EH (cell line): ENCODE measurements at places on chromosomes 2 and 18.
A peak's percentile ranks its signal among the peaks of the same experiment; 100 is the strongest.

- peak; percentile 5 for DNase-seq
Observed at GRCh38 chr2:69831354-69831905, 2.0 kb downstream of the GMCL1 start.

GRCh38 chr2:239955989-239956817 lies 68.9 kb downstream of the NDUFA10 start:
- no peak for DNase-seq

GRCh38 chr2:239694487-239694886 lies 293.7 kb upstream of the HDAC4 start:
- DNase-seq = no peak

- no peak for DNase-seq
Observed at GRCh38 chr18:54528942-54529376, 62.1 kb upstream of the DYNAP start.

DNA sequence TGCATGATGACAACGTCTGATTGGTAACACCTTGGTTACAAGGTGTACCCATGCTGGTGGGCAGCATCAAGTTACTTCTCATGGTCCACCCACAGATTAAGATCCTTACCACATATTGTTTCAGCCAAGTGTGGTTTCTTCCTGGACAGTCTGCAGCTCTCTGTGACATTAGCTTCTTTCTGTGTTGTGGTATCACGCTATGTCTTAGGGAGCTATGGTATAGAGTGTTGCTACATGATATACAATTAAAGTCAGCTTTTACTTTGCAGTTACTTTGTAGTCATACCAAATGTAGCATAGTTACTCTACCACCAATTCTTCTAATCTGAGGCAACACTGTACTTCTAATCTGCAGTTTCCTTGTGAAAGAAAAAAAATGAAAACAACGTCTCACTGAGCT lies 48.8 kb downstream of the ZCCHC2 start:
- no peak for DNase-seq

DNA sequence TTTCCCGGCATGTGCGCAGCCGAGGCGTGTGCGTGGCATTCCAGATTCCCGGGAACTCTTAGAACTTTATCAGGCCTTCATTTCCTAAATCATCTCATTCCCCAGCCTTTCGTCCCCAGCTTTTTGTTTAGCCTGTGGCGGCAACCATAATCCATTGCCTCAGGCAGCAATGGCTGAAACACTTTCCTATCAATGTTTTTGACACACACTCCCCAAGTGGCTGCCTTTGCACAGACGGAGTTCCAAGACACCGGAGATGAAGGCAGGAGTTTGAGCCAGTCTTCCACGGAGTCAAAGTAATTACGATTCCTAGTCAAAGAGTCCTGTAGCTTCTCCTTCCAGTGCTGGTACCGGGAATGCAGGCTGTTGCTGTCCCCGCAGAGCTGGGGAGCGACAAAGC lies 64.8 kb downstream of the KCNG2 start:
- DNase-seq = no peak

DNA sequence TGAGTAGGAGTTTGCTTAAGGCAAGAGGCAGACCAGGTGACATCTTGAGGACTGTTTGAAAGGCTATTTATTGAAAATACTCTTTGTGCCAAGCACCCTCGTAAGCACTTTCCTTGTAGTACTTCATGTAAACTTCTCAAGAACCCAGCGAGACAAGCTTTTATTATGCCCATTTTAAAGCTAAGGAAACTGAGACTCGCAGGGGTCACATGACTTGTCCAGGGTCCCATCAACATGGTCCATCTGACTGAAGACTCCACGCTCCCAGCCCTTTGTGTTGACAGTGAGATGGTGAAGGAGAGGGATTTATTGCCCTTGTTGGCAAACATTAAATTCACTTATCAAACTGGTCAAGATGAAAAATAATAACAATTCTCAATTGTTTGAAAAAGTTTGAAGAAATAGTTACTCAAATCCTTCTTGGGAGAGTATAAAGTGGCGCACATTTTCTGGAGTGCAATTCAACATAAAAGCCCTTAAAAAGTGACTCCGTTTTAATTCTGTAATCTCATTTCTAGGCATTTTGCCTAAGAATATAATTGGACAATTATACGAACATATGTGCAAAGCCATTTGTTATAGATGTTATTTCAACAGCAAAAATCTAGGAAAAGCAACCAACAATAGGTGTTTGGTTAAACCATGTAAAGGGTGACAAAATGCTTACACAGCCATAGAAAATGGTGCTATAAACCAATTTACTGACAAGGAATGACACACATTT lies 270.5 kb upstream of the NCKAP5 start:
- no peak for DNase-seq

DNA sequence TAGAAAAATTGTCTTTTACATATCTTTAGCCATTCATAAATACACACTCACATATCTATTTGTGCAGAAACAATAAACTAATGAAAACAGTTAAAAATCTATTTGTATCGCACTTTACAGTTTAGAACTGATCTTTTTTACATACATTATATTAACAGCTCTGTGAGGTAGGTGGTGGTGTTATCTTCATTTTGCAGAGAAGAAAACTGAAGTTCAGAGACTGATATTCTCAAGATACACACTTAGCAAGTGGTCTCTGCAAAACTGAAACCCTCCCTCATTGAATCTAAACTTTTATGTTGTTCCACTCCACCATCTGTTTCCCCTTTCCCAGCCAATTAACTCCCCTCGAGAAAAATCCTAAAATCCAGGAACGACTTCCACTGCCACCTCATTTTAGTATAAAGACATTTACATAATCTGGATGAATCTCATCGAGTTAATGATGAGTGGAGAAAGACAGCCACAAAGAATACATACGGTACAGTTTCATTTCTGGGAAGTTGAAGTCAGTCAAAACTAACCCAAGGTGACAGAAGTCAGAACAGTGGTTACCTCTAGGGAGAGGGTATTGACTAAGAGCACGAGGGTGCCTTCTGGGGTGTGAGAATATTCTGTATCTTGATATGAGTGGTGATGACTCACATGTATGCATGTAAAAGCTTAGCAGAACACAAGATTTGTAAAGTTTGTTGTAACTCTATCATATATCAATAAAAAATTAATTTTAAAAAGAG lies 524.2 kb upstream of the TCF4 start:
- DNase-seq = peak; percentile 66

- DNase-seq = no peak
Observed at GRCh38 chr2:89844221-89844943, 1152.9 kb downstream of the RPIA start.

GRCh38 chr2:126751477-126751876 lies 95.5 kb downstream of the GYPC start:
- no peak for DNase-seq

DNA sequence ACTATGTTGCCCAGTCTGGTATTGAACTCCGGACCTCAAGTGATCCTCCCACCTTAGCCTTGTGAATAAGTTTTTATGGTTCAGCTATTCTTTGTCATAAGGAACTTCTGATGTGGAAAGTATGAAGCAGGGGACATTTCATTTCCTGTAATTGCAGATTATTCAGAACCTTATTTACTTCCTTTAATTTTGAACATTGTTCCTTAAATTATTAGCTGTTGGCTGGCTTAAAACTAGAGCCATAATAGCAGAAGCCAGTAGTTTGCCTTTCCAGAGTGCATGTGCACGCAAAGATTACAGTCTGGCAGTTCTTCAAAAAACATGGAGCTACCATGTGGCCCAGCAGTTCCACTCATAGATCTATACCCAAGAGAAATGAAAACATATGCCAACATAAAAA lies 53.1 kb downstream of the PMS1 start:
- DNase-seq = no peak

DNA sequence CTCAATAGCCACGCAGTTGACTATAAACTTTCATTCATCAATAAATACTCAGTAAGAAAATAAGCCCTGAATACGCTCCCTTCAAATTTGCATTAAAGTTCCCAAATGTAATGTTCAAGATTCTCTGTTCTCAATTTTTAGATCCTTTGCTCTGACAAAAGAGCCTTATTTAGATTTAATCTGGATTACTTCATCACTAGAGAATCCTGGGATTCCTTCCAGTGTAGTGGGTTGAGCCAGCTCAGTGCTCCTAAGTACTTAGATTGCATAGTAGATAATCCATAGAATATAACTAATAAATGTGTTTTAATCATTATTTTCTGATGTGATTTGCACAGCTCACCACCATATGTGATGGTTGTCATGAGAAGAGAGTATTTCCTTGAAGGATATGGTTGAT lies 1286.2 kb downstream of the SUCLG1 start:
- peak; percentile 41 for DNase-seq

DNA sequence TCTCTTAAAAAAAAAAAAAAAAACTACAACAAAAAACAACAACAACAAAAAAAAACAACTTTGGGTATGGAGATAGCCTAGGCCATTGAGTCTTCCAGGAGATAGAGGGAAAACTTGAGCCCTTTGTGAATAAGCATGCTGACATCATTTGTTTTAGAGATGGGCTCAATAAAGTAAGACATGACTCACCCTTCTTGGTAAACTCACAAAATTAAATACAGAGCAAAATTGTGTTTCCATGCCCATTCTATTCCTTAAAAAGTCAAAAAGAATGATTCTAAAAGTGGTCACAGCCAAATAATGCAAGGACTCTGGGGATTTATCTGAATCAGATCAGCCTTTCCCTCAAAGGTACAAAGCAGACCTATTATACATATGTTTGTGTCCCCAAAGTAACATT lies 117.4 kb downstream of the ETAA1 start:
- peak; percentile 85 for DNase-seq

DNA sequence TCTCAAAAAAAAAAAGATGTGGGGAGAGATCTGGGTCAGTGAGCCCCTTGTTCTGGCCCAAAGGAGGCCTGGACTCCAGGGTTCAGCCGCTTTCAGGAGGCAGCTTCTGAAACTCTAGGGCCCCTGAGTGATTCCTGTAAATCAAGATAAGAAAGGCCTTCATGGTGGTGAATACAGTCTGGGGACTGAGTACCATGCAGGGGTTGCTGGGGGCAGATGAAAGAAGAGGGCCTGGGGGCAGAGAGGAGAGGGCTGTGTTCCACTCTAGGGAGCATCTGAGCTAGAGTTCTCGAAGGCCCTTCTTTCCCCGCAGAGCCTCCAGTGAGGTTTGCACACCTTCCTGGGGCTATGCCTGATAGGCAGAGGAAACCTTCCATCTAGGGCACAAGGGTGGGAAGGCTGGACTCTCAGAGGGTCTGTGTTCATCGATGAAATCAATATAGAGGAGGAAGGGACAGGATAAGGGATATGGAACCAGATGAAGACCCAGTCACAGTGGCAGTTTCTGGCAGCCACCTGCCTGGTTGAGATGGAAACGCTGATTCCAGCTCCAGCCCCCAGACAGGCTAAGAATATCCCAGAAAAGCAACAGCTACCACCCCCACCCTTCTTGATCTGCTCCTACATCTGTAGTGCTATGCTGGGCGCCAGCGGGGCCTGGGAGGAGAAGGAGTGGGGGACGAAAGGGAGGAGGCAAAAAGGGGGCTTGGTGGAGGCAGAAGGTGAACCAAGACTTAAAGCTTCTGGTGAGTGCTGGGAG lies 4.7 kb upstream of the CDK5R2 start:
- DNase-seq = no peak

- peak; percentile 16 for DNase-seq
Observed at GRCh38 chr18:62631173-62631572, 84.2 kb upstream of the PHLPP1 start.

DNA sequence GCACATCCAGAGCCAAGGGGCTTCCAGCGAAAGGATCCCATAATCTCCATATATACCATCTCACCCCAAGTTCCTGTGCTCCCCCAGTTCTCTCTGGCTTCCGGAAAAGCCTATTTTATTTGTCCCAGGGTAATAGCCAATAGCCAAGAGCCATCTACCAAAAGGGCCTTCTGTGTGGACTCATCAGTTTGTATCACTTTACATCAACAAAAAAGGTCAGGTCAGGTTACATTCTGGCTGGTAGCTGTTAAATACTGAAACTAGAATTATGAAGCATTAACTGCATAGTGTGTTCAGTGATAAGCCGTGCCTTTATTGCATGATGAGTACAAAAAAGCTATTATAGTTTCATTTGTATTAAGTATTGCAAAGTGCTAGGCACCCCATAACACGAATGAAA lies 223.7 kb downstream of the IRS1 start:
- DNase-seq = no peak

- DNase-seq = no peak
Observed at GRCh38 chr2:134190807-134191203, 63.1 kb upstream of the MGAT5 start.

GRCh38 chr2:171847627-171848026 lies 46.4 kb downstream of the SLC25A12 start:
- DNase-seq = no peak

- DNase-seq = no peak
Observed at GRCh38 chr18:49479381-49480137, 7.5 kb downstream of the C18orf32 start.

GRCh38 chr18:65057439-65058083 lies 693.3 kb upstream of the CDH7 start:
- DNase-seq = no peak

GRCh38 chr18:12860530-12860929 lies 23.5 kb downstream of the PTPN2 start:
- DNase-seq = no peak

- DNase-seq = peak; percentile 16
Observed at GRCh38 chr2:96374211-96374951, 38.8 kb downstream of the NCAPH start.

- peak; percentile 67 for DNase-seq
Observed at GRCh38 chr2:174586418-174587295, 10.9 kb downstream of the WIPF1 start.

GRCh38 chr2:153872311-153873051 lies 759 bp downstream of the GALNT13 start:
- no peak for DNase-seq

- peak; percentile 92 for DNase-seq
Observed at GRCh38 chr2:224982910-224983711, 59.2 kb downstream of the DOCK10 start.

DNA sequence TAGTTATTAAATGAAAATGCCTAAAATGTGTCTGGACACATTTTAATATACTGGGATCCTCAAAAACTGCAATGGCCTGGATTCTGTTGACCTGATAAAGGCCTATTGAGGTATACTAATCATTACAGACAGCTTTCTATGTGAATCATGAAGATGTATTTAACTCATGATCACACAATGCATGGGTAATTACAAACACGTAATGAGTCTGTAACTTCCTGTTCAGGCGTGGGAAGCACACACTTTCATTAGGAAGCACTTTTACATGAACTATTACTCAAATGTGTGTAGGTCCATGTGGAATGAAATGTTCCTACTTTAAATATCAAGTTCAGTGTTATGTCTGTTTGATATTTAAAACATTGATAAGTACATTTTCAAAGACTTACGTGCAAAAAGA lies 108.7 kb downstream of the NCKAP5 start:
- DNase-seq = no peak

GRCh38 chr18:24052053-24052452 lies 37.5 kb downstream of the TTC39C start:
- DNase-seq = no peak

GRCh38 chr2:233404222-233404621 lies 49.9 kb downstream of the DGKD start:
- DNase-seq = peak; percentile 53
